ENCODE measurements at places on chromosomes 5 and 9.

GRCh38 chr9:125540497-125540896, 166.5 kb downstream of the MAPKAP1 start:
- peaks cover 11% of the 10 kb centered on the region for H3K36me3 ChIP-seq
- H3K4me1 ChIP-seq: no peaks in the 10 kb centered on the region
- no peak for DNase-seq

- H3K27me3 ChIP-seq: peaks cover 1% of the 10 kb centered on the region
- H3K27ac ChIP-seq: no peak overlapping the region
- H3K4me3 ChIP-seq: no peak overlapping the region
These were observed 99.9 kb downstream of the MACIR start for GRCh38 chr5:103358305-103358995.

GRCh38 chr9:15246243-15246642, 60.8 kb downstream of the TTC39B start:
- no peak for DNase-seq
- peaks cover 15% of the 10 kb centered on the region for H3K4me1 ChIP-seq
- H3K36me3 ChIP-seq: peaks cover 14% of the 10 kb centered on the region
- no peak overlapping the region for H3K27ac ChIP-seq

GRCh38 chr5:21701317-21701716, 1151.8 kb downstream of the CDH12 start:
- H3K27me3 ChIP-seq: no peaks in the 10 kb centered on the region
- no peaks in the 10 kb centered on the region for H3K36me3 ChIP-seq
- DNase-seq: no peak
- H3K4me3 ChIP-seq: no peak overlapping the region
- H3K27ac ChIP-seq: no peak overlapping the region
- H3K4me1 ChIP-seq: no peaks in the 10 kb centered on the region

DNA sequence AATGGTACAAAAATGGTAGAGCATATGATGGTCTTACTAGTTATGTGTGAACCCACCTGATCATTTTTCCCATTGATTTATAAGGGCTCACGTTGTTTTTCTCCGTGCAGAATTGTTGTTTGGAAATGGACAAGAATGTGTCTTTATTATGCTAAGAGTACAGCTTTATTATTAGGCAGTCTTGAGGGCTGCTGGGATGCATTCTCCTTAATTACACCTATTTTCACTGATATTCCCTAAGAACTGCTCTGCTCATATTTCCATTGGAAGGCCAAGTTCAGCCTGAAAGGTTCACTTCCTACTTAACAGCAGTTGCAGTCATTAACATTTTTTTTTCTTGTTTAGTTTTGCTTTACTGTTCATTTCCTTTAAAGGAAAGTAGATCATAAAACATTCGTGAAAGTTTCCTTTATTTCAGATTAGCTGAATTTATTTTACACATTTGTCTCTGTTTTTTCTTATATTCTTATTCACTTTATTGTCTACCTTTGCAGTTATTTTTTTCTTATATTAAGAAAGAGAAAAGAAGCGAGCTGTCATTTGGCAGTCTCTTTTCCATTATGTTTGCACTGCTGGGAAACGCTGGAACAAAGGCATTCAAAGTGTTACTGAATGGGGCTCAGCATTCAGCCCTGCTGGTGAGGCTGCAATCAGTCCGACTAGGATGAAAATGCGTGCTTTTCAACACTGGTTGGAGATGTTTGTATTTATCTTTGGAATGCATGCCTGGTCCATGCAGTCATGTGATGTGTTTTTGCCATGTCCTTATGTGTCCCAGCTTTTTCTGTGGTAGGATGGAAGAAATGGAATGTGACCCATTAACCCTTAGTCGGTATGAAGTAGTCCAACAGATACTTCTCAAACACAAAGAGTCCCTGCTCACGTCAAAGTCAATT, 602.7 kb upstream of the ZNF608 start:
- H3K4me1 ChIP-seq: no peaks in the 10 kb centered on the region
- H3K27me3 ChIP-seq: no peaks in the 10 kb centered on the region
- no peak overlapping the region for H3K27ac ChIP-seq
- H3K4me3 ChIP-seq: no peak overlapping the region
- H3K36me3 ChIP-seq: no peaks in the 10 kb centered on the region

DNA sequence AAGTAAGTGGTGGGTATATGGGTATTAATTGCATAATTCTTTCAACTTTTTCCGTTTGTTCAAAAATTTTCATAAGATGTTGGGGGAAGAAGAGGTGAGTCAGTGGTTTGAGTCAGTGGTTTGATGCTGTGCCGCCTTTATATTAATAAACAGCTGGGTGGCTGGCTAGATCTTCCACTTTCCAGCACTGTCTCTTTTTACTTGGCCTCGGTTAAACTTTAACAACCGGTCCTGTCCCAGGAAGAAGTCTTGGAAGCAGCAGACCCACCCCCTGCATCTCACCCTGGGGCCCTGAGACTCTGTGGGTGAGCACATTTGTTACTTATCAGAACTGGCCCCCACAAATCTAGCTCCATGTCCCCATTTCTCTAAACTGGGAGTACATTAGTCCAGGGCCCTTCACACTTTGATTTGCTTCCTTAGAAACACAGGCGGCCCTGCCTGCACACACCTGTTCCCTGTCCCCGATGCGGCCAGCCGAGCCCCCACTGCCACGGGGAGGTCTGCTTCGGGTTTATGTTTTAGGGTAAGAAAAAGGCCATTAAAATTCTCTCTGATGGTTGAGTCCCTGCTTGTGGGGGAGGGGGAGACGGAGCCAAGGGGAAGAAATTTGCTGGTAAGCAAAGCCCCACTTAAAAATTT, 90.7 kb downstream of the PTCH1 start:
- H3K4me3 ChIP-seq: peak overlapping the region; percentile 41
- H3K27ac ChIP-seq: no peak overlapping the region
- peaks cover 10% of the 10 kb centered on the region for H3K4me1 ChIP-seq
- peaks cover 12% of the 10 kb centered on the region for H3K36me3 ChIP-seq

DNA sequence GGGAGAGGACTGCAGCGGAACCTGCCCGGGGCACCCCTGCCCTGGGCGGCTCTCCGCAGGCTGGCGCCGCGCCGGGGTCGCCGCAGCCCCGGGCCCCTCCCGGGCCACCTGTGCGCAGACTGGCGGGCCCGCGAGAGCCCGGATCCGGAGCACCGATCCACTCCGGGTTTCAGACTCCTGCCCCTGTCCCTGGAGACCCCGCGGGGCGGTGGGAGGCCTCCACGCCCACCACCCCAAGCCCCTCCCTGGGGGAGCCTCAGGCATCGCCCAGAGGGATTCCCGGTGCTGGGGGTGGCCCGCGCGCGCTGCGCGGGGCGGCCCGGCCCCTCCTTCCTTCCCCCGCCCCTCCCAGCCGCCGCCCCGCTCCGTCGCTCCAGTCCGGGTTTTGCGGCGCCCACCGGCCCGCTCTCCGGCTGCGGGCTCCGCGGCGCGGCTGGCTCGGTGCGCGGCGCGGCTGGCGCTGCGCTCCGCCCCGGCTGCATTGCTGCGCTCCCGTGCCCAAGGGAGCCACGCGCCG, at the start of gene UNC5A:
Gene UNC5A (plus strand): TSS at position 479 of the 517 bp plus-strand sequence. CDS start 192 bp downstream, outside the sequence.
- H3K27ac ChIP-seq: no peak within 1 kb of the TSS
- peaks cover 7% of the 10 kb centered on the region for H3K4me1 ChIP-seq
- no peaks in the 10 kb centered on the region for H3K36me3 ChIP-seq

GRCh38 chr9:93205045-93205768, 21.3 kb downstream of the WNK2 start:
- H3K27me3 ChIP-seq: no peaks in the 10 kb centered on the region
- H3K4me1 ChIP-seq: peaks cover 4% of the 10 kb centered on the region
- H3K4me3 ChIP-seq: no peak overlapping the region
- no peak overlapping the region for H3K27ac ChIP-seq

DNA sequence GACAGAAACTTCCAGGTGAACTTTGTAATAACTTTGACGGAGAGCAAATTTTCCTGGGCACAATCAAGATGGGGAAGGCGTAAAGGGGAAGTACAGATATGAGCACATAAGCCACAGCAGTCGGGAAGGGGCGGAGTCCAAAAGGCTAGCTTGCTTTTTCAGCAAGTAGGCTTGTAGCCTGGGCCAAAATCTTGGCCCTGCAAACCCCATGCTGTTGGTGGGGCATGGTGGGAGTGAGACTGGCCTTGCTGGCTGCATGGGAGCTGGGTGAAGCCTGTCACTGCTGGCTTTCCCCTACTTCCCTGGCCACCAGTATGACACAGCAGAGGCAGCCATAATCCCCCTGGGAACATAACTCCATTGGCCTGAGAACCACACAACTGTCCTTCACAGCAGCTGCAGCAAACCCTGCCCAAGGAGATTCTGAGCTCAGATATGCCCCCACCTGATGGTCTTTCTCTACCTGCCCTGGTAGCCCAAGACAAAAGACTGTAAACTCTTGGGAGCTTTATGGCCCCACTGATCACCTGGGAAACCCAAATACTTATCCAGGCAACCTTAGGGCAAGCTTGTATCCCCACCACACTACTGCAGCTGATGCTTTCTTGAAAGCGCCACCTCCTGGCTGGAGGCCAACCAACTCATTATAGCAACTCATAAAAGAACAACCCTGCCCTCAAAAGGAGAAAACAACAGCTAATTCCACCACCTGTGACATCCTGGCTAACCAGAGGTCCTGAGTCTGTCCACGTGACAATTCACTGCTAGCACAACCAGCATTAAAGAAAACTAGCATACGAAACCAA, 24.0 kb downstream of the DCTN4 start:
- no peak for DNase-seq
- peak overlapping the region; percentile 58 for H3K27ac ChIP-seq
- no peaks in the 10 kb centered on the region for H3K27me3 ChIP-seq
- H3K4me1 ChIP-seq: peaks cover 52% of the 10 kb centered on the region

- H3K36me3 ChIP-seq: peaks cover 9% of the 10 kb centered on the region
- no peak for DNase-seq
- peaks cover 15% of the 10 kb centered on the region for H3K27me3 ChIP-seq
- peaks cover 2% of the 10 kb centered on the region for H3K4me1 ChIP-seq
- H3K27ac ChIP-seq: no peak overlapping the region
- H3K4me3 ChIP-seq: no peak overlapping the region
These were observed 35.3 kb upstream of the MACIR start for GRCh38 chr5:103223031-103223955.

GRCh38 chr5:66306105-66306843, 162.2 kb downstream of the SREK1 start:
- H3K27me3 ChIP-seq: peaks cover 13% of the 10 kb centered on the region
- DNase-seq: peak; percentile 34
- H3K4me3 ChIP-seq: no peak overlapping the region
- peaks cover 7% of the 10 kb centered on the region for H3K4me1 ChIP-seq
- H3K27ac ChIP-seq: no peak overlapping the region

DNA sequence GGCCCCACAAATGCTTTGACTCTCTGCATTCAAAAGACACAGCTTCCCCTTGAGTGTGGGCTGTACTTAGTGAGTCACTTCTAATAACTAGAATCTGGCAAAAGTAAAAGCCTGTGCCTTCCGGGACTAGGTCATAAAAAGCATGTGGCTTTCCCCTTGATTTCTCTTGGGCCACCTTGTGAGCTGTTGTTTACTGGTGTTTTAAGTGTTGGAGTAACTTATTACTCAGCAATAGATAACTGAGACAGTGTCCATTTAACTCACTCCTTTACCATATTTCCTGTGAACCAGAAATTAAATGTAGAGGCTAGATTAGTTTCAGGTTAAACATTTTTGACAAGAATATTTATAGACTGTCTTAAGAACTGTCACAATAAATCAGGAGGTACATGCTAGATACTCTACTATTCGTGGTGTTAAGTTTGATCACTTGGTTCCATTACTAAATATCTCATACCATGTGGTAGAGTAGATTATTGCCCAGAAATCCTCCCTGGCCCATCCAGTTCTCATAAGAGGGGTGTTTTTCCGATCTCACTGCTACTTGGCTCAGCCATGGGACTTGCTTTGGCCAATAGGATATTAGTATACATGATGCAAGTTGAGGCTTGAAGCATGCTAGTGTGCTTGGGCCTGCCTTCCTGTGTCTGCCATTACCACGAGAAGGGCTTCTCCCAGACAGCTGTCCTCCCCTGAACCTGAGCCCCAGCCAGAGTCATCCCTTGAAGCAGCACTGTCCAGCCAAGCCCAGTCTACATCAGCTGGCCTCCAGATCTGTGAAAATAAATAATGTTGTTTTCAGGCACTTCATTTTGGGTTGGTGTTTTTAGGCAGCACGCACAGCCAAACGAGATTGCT, 10.4 kb upstream of the CMBL start:
- H3K27me3 ChIP-seq: no peaks in the 10 kb centered on the region
- no peaks in the 10 kb centered on the region for H3K4me1 ChIP-seq
- no peak overlapping the region for H3K4me3 ChIP-seq
- no peak overlapping the region for H3K27ac ChIP-seq
- no peak for DNase-seq

DNA sequence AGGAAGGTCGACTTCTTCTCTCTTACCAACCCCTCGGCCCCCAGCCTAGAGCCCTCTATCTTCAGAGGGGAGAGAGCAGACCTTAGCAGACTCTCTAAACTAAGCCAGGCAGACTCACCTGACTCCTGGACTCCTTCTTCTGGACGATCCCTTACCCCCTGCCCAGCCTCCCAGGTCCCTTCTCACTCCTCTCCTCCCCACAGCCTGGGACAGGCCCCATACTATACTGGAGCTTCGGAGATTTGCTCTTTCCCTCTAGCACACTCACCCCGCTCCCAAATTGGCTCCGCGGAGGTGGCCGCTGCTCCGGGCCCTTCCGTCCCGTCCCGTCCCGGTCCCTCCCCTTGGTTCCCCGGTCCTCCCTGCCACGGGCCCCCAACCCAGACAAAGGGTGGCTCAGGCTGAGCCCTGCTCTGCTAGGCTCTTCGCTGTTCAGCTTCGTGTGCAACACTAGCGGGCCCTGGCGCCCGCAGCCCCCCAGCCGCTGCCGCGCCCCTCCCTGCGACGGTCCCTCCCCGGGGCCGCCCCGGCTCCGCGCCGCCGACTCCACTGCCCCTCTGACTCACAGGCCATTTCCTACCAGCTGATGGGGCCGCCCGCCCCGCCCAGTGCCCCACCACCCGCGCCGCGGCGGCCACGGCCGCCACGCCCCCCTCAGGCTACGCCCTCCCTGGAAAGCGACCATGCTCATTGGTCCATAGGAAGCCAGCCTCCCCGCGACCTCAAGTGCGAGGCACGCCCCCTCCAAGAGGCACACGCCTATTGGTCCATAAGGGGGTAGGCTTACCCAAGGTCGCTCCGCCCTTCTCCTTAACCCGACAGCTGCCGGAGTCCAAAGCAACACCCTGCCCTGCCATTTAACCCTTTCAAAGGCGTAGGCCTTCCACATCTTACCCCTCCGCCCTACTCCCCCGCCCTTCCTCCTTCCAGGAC, 4.4 kb downstream of the ATOSB start:
- peak; percentile 97 for DNase-seq
- peak overlapping the region; percentile 73 for H3K4me3 ChIP-seq
- peaks cover 56% of the 10 kb centered on the region for H3K4me1 ChIP-seq
- peaks cover 15% of the 10 kb centered on the region for H3K36me3 ChIP-seq

- no peak overlapping the region for H3K27ac ChIP-seq
- H3K27me3 ChIP-seq: peaks cover 5% of the 10 kb centered on the region
- H3K36me3 ChIP-seq: no peaks in the 10 kb centered on the region
- no peak for DNase-seq
- H3K4me3 ChIP-seq: no peak overlapping the region
- H3K4me1 ChIP-seq: peaks cover 23% of the 10 kb centered on the region
These were observed 62.0 kb downstream of the ANKRD33B start for GRCh38 chr5:10625700-10626472.

- H3K27me3 ChIP-seq: no peaks in the 10 kb centered on the region
- H3K4me1 ChIP-seq: no peaks in the 10 kb centered on the region
- peaks cover 7% of the 10 kb centered on the region for H3K36me3 ChIP-seq
- H3K4me3 ChIP-seq: no peak overlapping the region
These were observed 107.4 kb downstream of the SCAMP1 start for GRCh38 chr5:78467752-78468357.
